ENCODE measurements at places on chromosomes 3 and 15.

DNA sequence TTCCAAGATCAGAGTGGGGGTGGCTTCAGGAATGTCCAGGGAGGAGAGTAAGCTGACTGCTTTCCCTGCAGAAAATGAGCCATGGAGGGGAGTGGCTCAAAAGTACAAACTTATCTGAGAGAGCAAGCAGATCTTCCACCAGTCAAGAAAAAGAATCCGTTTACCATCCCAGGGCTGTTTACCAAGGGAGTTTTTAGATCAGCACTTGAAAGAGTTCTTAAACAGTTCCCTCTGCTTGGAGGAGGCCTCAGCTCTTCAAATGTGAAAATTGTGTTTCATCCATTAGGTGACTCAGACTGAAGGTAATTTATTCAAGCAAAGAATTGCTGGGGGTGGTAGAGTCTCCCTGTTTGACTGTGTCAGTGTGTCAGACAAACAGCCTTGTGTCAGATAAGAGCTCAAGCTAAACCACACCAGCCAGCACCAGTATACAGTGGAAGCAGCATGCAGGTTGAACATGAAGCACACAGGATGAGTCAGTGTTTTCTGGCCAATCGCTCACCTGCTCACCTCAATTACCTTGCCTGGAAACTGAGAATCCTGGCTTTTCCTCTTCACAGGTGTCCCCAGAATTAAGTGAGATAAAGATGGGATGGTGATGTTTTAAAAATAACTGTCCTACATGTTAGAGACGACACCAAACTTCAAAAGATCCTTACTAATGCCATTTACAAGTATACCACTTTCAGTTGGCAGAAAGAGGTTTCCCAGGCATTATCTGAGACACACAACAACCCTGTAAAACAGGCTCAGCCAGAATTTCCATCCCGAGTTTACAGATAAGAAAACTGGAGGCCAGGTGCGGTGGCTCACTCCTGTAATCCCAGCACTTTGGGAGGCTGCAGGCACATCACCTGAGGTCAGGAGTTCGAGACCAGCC is 21.7 kb downstream of the SH3BP5 start:
- DNase-seq, result peak; percentile 58

DNA sequence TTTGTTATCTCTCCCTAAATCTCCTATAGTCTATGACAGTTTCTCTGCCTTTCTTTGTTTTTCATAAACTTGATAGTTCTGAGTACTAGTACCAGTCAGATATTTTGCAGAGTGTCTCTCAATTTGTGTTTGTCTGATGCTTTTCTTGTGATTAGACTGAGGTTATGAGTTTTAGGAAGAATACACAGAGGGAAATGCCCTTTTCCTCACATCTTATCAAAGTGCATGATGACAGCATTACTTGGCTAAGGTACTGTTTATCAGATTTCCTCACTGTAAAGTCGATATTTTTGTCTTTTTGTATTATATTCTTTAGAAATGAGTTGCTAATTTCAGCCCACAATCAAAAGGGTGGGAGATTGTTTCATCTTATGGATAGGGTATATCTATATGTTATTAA is 45.6 kb downstream of the GLCE start:
- no peak for DNase-seq

- no peak for DNase-seq
Observed at GRCh38 chr15:99702895-99703602, 30.2 kb downstream of the LYSMD4 start.

- no peak for DNase-seq
Observed at GRCh38 chr3:123258811-123259420, 57.2 kb downstream of the SEC22A start.

DNA sequence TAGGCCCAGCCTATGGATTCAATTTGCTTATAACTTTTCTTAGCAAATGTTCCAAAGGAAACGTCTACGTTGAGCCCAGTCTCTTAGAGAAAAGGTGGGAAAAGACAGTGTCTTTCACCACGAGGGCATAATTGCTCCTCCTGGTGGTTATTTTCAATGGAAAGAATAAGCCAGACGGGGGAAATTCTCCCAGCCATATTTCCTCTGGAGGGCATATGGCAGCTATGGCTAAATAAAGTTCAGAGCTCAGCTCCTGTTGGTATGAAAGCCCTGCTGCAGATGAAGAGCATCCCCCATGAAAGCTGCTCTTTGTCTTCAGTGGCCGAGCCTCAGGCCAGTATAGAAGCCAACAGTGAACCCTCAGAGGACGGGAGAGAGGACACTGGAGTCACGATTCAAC is 297.9 kb downstream of the RYR3 start:
- DNase-seq, result no peak

DNA sequence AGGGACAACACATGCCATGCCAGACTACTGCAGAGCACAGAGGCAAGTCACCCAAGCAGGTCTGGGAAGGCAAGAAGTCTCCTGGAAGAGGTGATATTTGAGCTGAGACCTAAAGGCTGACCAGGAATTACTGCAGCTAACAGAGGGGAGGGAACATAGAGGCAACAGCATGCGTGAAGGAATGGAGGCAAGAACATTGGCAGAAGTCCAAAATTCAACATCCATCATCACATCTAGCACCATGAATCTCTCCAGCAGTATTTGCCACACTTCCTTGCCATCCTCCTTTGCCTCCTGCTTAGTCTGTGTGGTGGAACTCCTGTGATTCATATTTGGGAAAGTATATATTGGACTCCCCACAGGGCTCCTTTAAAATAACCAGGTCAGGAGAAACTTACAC is 870 bp upstream of the TSEN2 start:
- no peak for DNase-seq

GRCh38 chr3:181292984-181293383 is 303.4 kb upstream of the DNAJC19 start:
- DNase-seq, result no peak

DNA sequence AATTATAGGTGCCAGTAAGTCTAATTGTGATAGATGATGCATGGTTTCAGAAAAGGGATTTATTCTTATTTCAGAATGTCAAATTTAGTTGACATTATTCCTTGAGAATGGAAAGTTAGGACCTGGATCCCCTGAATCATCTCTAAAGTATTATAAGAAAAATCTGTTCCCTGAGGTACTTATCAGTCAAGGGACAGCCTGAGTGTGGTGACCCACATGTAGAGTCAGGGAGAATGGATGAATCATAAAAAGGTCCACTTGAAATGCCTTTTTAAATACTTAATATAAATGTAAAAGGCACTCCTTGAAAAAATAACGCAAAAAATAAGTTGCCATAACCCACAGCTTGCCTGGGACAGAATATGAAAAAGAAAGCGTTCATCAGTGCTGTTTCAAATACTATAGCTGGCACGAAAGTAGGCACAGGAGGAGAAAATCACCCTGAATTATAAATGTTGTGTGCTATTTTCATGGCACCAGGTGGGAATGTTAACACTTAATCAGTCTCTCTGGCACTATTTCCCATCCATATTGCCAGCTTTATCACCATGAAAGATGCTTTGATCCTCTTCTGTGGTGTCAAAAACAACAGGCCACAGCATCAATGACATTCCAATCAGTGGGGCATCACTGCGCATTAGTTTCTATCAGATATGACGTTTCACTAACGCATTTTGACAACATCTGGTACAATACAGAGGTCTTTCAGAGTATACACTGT is 208.5 kb downstream of the EPHA3 start:
- DNase-seq, result no peak

DNA sequence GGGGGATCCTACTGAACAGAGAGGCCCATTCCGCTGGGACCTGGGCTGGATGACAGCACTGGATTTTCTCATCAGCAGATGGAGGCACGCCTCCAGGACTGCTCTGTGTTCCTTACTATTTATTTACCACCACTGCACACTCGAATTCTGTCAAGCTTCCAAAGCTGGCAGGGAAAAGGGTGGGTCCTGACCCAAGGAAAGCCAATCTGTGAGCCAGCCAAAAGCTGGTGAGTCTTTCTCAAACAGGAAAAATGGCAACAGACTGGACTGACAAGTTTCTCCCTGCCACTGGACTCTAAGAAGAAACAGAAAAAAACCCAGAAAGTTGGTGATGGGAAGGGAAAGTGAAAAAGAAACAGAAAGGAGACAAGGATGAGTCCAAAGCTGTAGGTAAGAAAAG is 37.8 kb downstream of the CD47 start:
- no peak for DNase-seq

DNA sequence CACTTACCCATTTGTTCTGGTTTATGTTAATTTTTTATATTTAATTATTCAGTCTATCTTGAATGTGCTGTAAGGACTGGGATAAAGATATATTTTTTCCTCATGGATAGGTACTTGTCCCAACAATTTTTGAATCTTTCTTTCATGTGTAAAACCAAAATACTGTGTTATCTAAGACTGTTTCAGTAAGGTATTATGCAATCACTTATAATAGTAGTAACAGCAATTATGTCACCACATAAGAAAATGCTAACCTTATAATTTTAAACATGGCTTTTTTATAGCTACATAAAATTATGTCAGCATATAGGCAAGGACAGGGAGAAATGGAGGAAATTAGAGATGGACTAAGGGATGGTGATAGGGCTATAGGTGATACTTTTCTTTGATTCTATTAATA is 2.9 kb upstream of the CTDSPL start:
- no peak for DNase-seq

DNA sequence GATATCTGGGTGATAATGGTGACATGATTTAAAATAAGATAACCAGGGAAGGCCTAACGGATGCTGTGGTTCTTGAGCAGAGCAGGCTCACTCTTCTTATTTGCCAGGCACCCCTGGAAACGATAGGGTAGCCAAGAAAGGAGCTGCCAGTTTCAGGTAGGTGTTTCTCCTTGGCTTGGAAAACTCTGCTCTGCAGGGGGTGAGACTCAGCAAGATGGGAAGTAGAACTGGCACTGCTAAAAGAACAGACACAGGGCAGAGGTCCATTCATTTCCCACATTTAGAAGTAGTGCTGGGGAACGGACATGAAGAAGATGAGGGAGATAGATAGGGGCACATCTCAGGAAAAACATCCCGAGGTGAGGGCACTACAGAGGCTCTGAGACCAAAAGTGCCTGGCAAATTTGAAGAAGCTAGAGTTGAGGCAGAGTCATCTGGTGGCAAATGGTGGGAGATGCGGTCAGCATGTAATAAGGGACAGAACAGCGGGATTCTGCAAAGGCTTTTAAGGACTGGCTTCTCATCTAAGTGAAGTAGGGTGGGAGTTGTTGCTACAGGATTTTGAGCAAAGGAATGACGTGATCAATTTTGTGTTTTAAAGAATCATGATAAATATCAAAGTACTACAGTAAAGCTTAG is 323.4 kb upstream of the PLSCR5 start:
- DNase-seq, result no peak

- DNase-seq, result no peak
Observed at GRCh38 chr3:16349986-16350596, 85.1 kb downstream of the OXNAD1 start.

DNA sequence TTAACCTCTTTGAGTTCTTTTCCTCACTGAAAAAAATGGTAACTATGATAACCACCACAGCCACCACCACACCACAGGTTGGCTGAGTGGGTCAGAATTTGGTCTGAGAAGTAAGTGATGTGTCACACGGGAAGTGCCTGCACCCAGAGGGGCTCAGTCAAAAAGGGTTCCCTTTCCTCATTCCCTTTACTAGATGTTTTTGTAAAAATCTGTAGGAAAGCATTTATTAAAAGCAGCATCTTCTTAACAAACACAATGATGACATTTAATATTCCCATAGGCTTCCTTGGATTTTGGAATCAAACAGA is 23.2 kb downstream of the CFAP92 start:
- DNase-seq, result no peak

DNA sequence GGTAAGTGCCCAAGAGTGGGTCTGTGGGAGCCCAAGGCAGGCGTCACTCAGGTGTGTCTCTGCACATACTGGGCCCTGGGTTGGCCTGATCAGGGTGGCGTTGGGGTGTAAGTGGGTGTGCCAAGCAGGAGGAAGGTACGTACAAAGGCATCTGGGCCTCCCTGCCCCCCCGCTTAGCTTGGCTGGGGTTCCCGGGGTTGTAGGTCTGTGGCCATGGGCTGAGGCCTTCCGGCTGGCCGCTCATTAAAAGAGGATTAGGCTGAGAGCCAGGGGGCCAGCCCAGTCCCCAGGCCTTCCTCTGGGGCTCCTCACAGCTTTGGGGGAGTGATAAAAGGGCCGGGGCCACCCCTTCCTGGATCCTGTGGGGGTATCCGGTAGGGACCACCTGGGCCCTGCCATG is 13.3 kb downstream of the SEMA3F start:
- no peak for DNase-seq

- DNase-seq, result no peak
Observed at GRCh38 chr15:79967298-79968182, 3.5 kb downstream of the BCL2A1 start.
